ENCODE measurements at places on chromosomes 2 and 18.

- DNase-seq = no peak
Observed at GRCh38 chr2:183926433-183926832, 671.9 kb upstream of the ZNF804A start.

- DNase-seq = no peak
Observed at GRCh38 chr18:47985866-47986265, 55.4 kb upstream of the SMAD2 start.

DNA sequence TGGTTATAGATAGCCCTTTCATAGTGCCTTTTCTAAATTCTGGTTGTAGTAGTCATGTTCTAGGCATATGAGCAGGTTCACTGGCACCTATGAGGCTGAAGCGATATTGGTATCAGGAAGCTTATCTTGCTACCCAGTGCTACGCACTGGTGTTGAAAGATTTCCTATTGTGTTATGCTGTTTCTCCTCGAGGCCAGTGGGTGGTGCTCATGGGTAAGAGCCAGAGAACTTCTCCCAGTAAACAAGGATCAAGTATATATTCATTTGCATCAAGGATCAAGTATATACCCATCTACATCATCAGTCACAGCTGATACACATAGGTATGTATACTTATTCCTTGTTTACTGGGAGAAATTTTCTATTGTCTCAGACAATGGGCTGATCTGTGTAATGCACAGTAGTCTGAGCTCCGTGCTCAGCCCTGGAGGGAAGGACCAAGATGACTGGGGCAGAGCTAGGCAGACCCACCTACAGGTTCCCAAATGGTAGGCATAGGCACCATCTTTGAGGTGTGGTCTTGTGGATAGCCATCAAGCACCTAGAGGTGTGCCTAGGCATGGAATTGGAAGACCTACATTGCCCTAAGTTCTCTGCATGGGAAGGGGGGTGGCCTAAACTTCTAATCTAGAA is 101.2 kb upstream of the GALNT13 start:
- DNase-seq = no peak

- no peak for DNase-seq
Observed at GRCh38 chr2:230758566-230759480, 46.2 kb downstream of the CAB39 start.

- DNase-seq = no peak
Observed at GRCh38 chr2:61575447-61575859, 37.3 kb upstream of the XPO1 start.

DNA sequence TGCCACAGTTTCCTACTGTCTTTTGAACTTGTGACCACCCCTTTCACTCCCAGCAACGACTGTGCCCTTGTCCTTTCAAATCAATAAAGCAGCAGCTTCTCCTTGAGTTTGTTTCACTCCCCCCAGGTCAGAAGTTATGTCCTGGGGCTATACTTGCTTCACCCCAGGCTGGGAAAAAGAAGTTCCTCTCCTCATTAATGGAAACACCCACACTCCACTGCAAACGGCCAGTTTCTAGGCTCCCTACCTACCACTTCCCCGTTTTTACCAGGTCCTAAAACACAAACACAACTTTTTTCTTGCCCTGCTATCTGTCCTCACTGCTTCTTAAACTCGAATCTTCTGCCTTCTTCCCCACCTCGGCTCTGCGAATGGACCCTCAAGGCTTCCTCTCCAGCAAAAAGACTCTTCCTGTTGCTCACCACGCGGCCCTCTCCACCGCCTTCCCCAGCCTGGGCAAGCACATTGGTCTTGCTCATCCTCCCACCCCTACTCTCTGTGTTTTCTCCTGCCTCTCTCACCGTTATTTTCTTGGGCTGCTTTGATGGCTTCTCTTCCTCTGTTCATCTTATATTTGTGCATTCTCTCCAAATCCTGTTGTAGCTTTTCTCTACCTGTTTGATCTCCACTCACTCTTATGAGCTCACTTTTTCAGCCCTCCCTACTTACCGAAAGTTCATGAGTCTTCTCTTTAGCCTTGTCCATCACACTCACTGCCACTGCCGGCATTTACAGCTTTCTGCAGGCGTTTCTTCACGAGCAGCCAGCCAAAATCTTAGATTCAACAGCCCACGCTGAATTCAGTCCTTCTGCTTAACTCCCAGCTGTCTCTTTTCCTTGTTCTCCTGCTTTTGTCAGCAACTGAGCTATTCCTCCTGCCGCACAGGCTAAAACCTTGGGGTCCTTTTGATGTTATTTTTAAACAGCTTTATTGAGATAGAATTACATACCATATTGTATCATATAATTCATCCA is 7.0 kb upstream of the SP5 start:
- no peak for DNase-seq
